ENCODE measurements at places on chromosomes 13 and 19. TPM values are rescaled to one million over a fixed set of nuclear protein-coding genes. Genes with fewer than 3 reads are reported as not detected.
A peak's percentile ranks its signal among the peaks of the same experiment; 100 is the strongest.

DNA sequence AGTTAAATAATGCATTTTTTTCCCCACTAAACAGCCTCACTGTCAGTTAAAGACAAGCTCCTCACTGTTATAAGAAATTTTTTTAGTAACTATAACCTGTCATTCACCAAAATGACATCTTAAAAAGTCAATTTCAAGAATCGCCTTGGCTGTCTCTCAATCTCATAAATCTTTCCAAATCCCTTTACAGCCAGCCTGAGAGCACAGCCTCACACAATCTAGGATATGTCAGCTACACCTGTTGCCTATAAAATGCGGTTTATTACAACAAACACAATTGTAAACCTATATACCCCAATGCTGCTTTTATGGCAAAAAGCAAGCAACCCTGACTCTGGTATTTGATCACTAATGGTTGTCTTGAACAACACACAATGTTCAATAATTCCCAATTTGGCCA is 29.5 kb upstream of the FNDC3A start:
- no peak for DNase-seq

- no peak for DNase-seq
These were observed 749 bp upstream of the CPT1C start for GRCh38 chr19:49690079-49690655.

The HPN gene
- 564 TPM for total RNA-seq

DNA sequence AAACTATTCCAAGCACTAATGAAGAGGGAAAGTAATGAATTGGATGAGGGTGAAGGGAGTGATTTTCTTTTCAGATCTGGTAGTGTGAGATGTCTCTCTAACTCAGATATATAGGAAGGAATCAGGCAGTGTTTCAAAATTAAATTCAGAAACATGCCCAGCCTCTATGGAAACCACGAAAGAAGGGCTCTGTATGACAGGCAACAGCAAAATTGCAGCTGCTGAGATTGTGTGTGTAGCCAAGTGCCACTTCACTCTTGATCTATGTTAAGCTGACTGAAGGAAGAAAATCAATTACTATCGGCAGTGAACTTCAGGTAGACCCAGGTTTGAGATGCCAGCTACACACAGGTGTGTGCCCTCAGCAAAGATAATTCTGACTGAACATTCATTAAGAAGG is 387.4 kb downstream of the PCDH9 start:
- no peak for DNase-seq

The CERS1 gene
- total RNA-seq, result 0.08 TPM

- peak; percentile 100 for DNase-seq
These were observed 23.1 kb downstream of the ZNF175 start for GRCh38 chr19:51593969-51594773.

The PSG3 gene
- total RNA-seq, result not detected

GRCh38 chr13:73657821-73658540 is 476.2 kb downstream of the KLF12 start:
- DNase-seq, result no peak

The ELAVL3 gene
- not detected for total RNA-seq

The IGFLR1 gene
- total RNA-seq, result 30.8 TPM

- peak; percentile 65 for DNase-seq
These were observed 26.9 kb downstream of the GAS6 start for GRCh38 chr13:113836768-113837559.

- DNase-seq, result no peak
These were observed 8.1 kb downstream of the ZNF749 start for GRCh38 chr19:57443121-57443696.

DNA sequence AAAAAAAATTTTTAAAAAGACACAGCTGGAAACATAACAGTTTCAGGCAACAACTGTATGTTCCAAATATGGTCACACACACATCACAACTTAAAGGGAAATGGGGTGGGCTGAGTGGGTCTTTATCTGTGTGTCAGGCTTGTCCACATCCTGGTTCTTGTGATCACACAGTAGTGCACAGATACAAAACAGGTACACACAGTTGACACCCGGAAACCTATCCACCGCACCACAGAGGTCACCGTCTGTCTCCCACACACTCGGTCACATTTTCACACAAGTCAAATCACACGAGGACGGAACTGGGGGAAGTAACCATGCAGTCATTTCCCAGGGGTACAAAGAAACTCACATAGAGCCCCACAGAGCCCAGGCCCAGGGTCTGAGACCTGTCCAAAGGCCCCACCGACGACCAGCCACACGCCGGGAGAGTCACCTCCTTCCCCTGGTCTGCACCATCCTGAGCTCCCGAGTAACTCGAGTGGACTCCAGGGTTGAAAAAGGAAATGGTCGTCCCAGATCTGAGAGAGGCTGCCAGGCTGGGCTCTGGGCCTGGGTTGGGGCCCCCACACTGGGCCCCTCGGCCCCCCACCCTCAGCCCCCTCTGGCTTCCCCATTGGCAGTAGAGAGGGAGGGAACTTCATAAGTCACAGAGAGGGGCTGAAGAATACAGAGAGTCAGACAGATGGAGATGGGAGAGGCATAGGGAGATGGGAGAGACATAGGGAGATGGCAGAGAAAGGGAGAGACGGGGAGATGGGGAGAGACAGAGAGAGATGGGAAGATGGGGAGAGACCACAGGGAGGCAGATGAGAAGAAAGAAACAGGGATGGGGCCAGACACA is 1.3 kb upstream of the PPAN start:
- DNase-seq, result peak; percentile 42

The DZIP1 gene
- total RNA-seq, result 1.2 TPM

The BCL3 gene
- total RNA-seq, result 30.8 TPM

The CSNK1A1L gene
- total RNA-seq, result not detected
